GF-D8 (cell line): ENCODE measurements at places on chromosomes 5 and 9.

GRCh38 chr9:18208166-18209059, 265.5 kb upstream of the ADAMTSL1 start:
- no peak for DNase-seq

- no peak for DNase-seq
These were observed 4.3 kb upstream of the TRIM41 start for GRCh38 chr5:181218795-181219124.

GRCh38 chr5:149665416-149666175, 64.5 kb upstream of the PPARGC1B start:
- DNase-seq: no peak

DNA sequence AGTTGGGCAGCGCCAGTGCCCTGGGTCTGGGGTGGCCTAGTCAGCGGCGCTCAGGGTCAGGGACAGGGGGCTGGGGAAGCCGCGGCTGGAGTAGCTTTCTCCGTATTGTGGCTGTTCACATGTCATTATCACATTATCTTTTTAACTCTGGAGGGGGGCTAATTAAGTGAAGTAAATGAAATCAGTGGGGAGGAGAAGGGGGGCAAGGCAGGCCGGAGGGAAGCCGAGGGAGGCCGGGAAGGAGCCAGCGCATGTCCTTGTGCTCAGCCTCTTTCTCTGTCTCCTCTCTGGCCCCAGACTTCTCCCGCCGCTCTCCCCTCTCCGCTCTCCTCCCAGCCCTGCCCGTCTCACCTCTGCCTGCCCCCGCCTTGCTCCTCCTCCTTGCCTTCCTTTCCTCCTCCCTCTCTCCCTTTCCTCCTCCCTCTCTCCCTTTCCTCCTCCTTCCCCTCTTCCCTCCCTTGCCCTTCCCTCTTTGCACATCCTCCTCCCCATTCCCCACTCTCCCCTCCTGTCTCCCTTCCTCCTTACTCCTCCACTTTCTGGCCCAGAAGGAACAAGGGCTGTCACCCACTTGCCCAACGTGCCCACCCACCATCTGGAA, 38.7 kb downstream of the ASS1 start:
- DNase-seq: no peak

GRCh38 chr9:108272349-108272899, 583.4 kb downstream of the ACTL7B start:
- no peak for DNase-seq

DNA sequence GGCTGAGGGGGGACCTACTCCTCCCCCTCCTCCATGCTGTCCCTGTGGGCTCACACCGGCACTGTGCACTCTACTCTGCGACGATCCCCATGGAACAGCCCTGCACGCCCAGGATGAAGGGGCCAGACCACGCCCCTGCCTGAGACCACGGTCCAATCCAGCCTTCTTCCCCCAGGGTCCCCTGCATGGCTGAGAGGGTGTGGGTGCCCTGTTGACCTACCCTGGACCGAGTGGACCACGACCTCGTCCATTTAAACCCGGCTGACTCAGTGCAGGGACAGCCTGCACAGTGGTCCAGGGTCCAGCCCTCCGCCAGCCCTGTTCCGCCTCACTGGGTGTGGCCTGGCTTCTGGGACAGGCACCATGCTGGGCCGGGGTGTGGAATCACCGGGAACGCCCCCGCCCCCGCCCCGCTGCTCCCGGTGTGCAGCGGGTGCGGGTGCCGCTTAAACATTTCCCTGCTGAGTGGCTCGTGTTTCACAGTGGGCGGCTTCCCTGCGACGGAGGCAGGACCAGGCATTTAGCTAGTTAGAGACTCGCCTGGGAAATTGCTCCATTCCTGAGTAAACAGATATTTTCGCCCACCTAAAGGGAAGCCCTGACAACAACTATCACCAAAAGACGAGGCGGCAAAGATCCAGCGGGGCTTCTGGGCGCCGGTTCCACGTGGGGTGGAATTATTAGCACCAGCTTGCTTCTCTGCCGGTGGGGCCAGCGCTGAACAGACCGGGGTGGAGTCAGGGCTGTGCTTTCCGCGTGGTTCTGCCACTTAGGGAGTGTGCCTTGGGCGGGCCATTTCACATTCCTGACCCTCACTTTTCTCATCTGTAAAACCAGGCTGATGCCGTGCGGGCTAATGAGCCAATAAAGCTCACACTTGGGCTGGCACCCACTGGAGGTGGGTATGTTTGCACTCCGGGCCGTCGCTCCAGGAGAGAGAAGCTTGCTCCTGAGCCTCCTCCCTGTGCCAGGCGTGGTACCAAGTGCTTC, 22.6 kb downstream of the DBH start:
- no peak for DNase-seq

DNA sequence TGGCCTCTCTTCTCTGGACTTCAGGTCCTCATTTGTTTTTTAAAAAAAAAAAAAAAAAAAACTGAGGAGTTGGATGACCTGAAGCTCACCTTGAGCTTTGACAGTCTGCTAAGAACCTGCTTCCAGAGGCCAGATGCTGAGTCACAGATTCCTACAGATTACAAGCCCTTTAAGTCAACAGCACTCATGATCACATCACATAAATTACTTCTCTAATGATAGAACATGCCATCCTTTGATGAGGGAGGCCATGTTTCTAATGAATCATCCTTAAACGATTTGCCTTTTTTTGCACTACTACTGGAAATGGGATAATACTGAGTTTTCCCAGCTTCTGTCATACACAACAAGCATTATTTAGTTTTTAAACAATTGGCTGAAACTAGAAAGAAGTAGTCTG, 34.2 kb upstream of the MYOT start:
- no peak for DNase-seq

GRCh38 chr5:176561259-176561658, 12.1 kb downstream of the CDHR2 start:
- no peak for DNase-seq

GRCh38 chr5:83363111-83363885, 108.2 kb upstream of the VCAN start:
- DNase-seq: no peak

- DNase-seq: no peak
These were observed 1.3 kb downstream of the NIM1K start for GRCh38 chr5:43193181-43193893.

DNA sequence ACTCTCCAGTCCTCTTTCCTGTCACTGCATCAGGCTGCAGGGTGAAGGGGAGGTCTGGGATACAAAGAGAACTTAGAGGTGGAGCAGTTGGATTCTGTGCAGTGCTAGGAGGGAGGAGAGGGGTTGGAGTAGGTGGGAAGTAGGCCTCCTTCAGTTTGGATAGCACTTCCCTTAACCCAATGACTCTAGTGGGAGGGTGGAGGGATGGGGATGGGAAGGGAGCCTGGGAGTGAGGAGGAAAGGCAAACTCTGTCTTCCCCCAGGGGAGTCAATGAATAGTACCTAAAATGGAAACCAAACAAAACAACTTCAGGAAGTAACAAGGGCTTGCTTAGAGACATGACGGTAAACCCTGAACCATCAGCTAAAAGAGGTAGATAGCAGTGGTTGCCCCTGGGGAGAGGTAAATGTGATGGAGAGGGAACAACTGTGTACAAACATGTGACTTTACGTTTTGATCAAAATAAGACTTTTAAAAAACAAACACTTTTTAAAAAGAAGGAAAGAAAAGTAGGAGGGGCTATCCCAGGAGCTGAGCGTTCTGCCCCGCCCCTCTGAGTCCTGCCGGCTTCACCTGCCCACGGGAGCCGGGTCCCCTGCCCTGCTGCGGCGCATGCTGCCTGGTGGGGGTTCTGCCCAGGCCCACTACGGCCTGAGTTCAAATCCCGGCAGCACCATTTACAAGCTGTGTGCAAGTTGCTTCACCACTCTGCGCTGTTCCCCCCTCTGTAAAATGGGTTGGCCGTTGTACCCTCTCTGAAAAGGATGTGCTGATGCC, 30.9 kb downstream of the GSN start:
- DNase-seq: no peak

DNA sequence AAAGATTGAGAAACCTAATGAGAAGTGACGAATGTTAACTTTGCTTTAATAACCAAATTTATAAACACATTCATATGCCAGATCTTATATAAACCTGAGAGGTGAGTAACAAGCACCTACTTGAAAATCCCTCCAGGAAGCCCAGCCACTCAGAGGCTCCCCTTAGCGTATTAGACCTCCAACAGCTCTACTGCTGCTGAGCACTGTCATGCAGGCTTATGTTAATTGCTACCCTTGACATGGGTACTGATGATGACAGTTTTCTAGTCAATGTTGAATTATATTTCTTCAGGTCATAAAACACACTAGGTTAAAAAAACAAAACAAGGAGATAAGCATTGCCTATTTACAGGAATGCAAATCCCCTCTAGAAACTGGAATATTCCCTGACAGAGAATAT, 161.2 kb downstream of the MPDZ start:
- no peak for DNase-seq

DNA sequence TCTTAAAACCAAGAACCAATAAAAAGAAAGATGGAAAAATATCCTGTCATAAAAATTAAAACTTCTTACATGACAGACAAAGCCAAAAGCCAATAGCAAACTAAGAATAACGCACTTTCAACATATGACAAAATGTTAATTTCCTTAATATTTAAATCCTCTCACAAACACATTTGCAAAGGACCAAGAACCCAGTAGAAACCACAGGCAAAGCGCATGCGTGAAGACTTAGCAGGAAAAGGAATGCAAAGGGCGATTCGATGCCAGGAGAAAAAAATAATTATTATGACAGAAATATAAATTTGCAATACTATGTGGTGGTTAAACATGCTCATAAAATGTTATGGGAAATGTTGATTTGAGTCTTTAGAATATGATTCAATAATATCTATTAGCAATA, 39.9 kb upstream of the OLFM1 start:
- DNase-seq: no peak

DNA sequence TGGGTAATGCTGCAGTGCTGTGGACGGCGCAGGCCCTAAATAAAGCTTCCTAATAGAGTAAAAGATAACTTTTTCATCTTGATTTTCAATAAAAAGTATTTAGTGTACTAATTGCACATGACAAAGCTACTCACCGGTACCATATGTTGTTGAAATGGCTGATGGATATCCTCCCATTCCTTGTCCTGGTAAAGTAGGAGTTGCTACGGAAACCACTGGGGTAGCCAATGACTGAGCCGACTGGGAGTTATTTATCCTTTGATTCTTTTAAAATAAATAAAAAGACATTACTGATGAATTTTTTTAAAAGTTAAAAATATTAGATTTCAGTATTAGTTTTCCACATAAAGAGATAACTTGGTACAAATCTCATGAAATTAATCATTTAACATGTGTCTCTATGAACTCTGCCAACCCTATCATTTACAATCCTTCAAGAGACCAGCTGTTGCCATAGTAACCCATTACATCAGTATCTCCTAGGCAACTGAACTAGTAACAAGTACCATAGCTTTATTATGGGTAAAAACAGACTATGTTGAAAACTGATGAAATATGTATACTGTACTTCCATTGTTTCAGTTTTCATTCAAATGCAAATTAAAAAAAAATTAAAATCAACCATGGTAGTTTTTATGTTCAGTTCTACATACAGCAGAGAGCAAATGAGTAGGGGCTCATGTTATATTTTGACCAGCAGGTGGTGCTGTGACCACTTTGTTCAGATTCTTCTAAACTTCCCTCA, 153.7 kb downstream of the MEF2C start:
- no peak for DNase-seq

DNA sequence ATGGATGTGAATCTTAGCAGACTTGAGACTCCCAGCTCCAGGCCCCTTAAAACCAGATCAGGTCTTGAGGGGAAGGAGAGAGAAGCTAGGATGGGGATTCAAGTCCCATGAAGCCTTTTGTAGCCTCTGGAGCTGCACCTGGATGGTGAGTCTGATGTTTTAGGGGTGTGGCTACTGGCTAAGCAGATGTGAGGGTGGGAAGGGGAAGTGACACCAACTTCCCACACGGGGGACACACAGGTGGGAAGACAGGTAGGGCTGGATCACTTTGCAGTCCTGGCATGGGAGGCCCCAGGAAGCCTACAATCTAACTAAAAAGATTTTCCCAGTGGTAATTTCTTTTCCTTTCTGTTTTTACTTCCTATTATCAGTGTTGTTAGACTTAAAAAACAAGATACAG, 38.7 kb upstream of the UBAP2 start:
- no peak for DNase-seq

GRCh38 chr5:37247036-37247435, 2.1 kb downstream of the CPLANE1 start:
- no peak for DNase-seq

- DNase-seq: no peak
These were observed 7.2 kb downstream of the DAB2IP start for GRCh38 chr9:121658591-121658990.

DNA sequence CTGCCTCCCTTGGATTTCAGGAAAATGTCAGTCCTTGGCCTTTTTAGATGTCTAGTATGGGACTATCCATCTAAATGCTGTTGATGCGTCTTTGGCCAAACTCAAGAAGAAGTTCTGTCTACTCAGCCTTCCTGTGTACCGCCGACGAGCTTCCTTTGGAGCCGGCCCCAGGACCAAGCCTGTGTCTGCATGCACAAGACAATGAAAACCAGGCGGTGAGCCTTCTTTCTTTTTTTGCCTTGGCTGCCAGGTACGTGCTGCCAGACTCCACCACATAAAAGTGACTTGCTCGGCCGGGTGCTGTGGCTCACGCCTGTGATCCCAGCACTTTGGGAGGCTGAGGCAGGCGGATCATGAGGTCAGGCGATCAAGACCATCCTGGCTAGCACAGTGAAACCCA, 6.0 kb upstream of the NEURL1B start:
- DNase-seq: no peak
